Natural killer cell treated with Interleukin-12 subunit alpha and Interleukin-12 subunit beta and Interleukin-15 and Interleukin-18, amount 100 ng/mL, for 72 hours (primary cell): ENCODE measurements at places on chromosomes 5 and 9. TPM values are rescaled to one million over a fixed set of nuclear protein-coding genes. Genes with fewer than 3 reads are reported as not detected.

DNA sequence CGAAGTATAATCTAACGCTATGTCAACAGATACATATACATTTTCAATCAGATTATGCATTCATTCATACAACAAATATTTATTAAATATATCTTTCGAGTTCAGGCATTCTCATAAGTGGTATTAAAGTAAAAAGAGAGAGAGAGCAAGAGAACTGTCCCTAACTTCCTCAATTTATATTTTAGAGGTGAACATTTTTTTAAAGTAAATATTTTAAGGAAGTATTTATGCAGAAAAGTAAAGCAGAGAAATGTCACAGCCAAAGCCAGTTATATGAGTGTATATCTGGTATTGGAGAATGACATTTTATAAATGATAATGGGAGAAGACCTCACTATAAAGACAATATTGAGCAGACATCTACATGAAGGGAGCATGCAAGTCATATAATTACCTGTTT lies 667.3 kb upstream of the CDH9 start:
- H3K27ac ChIP-seq: no peak overlapping the region
- no peaks in the 10 kb centered on the region for H3K27me3 ChIP-seq
- H3K4me3 ChIP-seq: no peak overlapping the region
- H3K36me3 ChIP-seq: no peaks in the 10 kb centered on the region

DNA sequence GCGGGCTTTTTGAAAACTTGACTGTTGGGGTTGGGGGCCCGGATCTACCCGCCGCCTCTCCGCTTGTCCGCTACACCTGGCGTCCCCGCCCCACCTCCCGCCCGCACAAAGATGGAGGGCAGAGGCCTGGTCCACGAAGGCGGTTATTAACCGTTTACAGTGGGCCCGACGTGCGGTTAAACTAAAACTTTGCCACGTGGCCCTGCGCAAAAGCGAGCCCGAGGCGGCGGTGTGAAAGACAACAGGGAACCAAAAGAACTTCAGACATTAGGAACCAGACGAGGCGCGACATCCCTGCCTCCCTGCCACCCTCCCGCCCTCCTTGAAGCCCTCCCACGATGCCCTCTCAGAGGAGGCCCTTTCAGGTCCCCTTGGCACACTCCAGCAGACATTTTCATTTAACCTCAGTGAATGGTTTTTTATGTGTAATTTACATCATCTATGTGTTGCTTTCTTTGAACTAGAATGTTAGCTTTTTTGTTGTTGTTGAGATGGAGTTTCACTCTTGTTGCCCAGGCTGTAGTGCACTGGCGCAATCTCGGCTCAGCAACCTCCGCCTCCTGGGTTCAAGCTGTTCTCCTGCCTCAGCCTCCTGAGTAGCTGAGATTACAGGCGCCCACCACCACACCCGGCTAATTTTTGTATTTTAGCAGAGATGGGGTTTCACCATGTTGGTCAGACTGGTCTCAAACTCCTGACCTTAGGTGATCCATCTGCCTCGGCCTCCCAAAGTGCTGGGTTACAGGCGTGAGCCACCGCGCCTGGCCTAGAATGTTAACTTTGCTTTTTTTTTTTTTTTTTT lies 999 bp upstream of the HNRNPA0 start:
- peaks cover 20% of the 10 kb centered on the region for H3K4me1 ChIP-seq
- H3K36me3 ChIP-seq: peaks cover 22% of the 10 kb centered on the region
- DNase-seq: no peak
- H3K27me3 ChIP-seq: no peaks in the 10 kb centered on the region
- H3K4me3 ChIP-seq: peak overlapping the region; percentile 89
- peak overlapping the region; percentile 100 for H3K27ac ChIP-seq

HACD4 gene
- total RNA-seq: 2.2 TPM

- H3K27me3 ChIP-seq: peaks cover 2% of the 10 kb centered on the region
- H3K4me3 ChIP-seq: no peak overlapping the region
- no peaks in the 10 kb centered on the region for H3K4me1 ChIP-seq
- H3K27ac ChIP-seq: no peak overlapping the region
These were observed 730.4 kb downstream of the EFNA5 start for GRCh38 chr5:106940301-106940846.

MCTP1 gene
- total RNA-seq: 6.6 TPM

ALDH1A1 gene
- total RNA-seq: not detected

DNA sequence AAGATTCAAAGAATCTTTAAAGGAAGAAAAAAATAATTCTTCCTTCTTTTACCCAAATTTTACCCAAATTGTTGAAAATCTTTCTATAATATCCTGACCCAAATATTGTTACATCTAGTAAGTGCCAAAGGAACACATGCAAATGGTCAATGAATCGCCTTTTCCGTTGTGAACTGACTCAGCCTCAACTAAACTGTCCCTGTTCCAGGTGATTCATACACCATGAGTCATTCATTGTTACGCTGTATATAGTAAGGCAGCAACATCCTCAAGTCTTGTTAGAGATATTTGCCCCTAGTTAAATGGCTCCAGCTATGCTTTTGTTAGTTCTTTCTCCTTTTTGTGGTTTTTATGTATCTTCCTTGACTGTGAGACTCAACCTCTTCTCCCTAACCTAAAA lies 9.7 kb downstream of the PTGER4 start:
- peaks cover 67% of the 10 kb centered on the region for H3K4me1 ChIP-seq
- H3K27me3 ChIP-seq: no peaks in the 10 kb centered on the region
- H3K4me3 ChIP-seq: peak overlapping the region; percentile 100
- peak; percentile 70 for DNase-seq

DNA sequence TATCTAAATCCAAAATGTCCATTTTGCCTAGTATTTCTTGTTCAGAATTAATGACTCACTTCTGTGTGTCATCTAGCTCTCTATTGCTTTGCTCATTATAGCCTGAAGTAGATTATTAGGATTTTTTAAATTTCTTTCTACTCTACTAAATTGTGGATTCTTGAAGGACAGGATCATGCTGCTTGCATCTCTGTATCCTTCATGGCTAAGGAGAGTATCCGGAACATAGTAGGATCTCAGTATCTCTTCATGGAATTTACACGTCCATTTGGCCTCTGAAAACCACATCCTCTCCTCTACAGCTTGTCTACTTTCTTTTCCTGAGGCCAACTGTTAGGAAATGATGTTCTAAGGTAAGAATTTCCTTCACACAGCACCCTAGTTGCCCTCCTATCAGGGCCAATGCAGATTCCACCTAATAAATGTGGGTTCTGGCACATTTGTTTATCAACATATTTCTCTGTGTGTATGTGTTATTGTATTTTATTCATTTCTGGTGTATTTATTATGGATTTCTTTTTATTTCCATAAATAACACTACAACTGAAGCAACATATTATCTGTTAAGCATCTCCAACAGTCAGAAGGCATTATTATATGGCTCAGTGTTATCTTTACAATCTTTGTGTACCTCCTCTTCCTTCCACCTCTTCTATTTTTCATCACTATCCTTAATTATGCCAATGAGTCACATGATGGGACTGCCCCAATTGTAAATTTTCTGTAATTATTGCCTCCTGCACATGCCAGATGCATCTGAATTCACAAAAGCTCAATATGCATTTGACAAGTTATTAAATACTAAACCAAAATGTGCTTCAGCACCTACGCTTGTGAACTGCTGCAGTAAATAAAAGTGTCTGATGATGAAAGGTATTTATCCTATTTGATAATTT lies 557.8 kb upstream of the TLE4 start:
- H3K4me1 ChIP-seq: no peaks in the 10 kb centered on the region
- no peak overlapping the region for H3K4me3 ChIP-seq
- H3K27me3 ChIP-seq: no peaks in the 10 kb centered on the region
- no peak for DNase-seq
- no peak overlapping the region for H3K27ac ChIP-seq

DNA sequence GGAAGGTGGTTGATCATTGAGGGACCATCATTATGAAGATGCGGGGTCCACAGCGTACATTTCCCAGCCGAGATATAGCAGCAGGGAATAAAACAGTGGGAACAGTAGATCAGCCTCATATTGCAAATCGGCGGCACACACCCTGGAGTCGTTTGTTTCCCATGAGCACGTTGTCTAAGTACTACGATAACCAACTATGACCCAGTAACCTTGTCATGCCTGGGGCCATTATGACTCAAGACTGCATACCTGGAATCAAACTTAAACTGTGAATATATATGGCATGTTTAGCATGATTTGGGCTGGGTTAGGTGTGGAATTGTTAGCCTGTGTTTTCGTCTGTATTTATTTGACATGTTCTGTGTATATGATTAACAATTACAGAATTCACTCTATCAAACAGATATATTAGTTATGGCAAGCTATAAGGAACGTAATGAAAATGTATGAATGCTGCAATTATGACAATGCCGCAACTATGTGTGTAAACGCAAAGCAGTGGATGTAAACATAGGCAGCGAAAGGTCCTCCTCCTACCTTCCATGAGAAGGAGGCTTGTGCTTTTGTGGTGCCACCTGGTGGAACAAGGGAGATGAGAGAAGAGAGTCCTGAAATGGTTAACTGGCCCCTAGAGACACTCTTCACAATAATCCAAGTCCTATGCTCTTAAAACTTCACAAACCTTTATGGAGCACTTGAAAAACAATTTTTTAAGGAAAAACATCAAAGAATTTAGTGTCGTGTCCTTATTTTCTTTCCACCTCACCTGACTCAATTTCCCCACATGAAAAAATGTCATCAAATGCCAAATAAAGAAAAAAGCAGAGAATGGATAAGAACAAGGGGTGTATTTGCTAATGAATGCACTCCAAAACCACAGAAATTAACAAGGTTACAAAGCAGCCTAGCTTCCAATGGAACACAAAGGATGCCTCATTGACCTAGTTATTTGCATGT lies 47.1 kb downstream of the SEMA5A start:
- DNase-seq: no peak
- no peak overlapping the region for H3K4me3 ChIP-seq
- H3K36me3 ChIP-seq: no peaks in the 10 kb centered on the region
- H3K27me3 ChIP-seq: no peaks in the 10 kb centered on the region

LCN10 gene
- total RNA-seq: 0.21 TPM

DNA sequence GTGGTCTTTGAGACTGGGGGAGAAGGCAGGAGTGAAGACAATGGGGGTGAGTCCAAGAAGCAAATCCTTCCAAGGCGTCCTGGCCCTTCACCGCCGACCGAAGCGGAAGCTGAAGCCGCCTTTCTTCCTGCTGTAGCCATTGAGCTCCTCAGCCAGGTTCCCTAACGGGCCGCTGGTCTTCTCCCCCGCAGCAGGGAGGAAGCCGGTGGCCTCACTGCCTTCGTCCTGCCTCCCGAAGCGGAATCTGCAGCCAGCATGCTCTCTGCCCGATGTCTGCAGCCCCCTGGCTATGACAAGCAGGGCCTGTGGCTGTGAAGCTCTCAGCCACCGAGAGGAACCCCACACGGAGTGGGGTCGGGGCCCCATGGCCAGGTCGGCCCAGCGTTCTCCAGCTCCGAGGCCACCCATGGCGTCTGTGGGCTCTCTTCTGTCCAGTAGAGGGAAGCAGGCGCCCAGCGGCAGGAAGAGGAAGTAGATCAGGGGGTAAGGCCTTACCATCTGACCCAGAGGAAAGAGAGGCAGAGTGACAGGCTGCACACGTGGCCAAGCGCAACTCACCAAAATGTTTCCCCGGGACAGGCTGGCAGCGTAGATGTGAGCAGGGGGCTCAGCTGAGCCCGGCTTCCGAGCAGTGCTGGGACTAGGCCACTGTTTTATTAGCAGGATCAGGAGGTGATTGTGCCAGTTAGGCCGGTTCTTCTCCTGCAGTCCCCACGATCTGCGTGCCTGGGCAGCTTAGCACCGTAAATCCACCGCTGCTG lies 3.1 kb downstream of the QRFP start:
- H3K4me3 ChIP-seq: no peak overlapping the region
- H3K27ac ChIP-seq: no peak overlapping the region
- no peaks in the 10 kb centered on the region for H3K4me1 ChIP-seq

DNA sequence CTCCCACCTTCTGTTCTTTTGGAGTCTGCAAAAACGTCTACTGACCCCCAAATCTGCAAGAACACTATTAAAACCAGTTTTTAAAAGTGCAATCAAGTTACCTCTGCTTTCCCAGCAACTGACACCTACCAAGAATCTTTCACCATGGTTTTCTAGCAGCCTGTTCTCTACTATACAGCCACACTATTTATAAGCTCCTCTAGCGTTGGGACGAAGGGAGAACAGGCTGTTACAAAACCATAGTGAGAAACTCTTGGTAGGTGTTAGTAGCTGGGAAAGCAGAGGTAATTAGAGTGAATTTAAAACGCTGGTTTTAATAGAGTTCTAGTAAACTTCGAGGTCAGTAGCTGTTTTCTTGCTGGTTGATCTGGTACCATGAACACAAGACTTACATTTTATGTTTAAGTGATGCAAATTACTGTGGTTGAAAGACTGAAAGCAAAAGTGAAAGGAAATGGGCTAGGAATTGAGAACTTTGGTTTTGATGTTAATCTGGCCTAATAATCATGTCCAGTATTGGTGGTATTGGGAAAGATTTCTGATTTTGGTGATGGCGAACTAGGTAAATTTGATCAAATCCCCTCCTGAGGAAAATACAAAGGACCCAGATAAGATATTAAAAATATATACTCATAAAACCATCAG lies 5.3 kb downstream of the MROH2B start:
- H3K27me3 ChIP-seq: no peaks in the 10 kb centered on the region
- no peak overlapping the region for H3K27ac ChIP-seq
- H3K4me1 ChIP-seq: no peaks in the 10 kb centered on the region
- H3K4me3 ChIP-seq: no peak overlapping the region
- no peaks in the 10 kb centered on the region for H3K36me3 ChIP-seq
- no peak for DNase-seq

TAF11L5 gene
- not detected for total RNA-seq

GRCh38 chr5:58849921-58850667 lies 267.2 kb downstream of the RAB3C start:
- no peaks in the 10 kb centered on the region for H3K36me3 ChIP-seq
- no peaks in the 10 kb centered on the region for H3K4me1 ChIP-seq
- H3K27me3 ChIP-seq: peaks cover 6% of the 10 kb centered on the region
- no peak for DNase-seq

MYMK gene
- not detected for total RNA-seq

DNA sequence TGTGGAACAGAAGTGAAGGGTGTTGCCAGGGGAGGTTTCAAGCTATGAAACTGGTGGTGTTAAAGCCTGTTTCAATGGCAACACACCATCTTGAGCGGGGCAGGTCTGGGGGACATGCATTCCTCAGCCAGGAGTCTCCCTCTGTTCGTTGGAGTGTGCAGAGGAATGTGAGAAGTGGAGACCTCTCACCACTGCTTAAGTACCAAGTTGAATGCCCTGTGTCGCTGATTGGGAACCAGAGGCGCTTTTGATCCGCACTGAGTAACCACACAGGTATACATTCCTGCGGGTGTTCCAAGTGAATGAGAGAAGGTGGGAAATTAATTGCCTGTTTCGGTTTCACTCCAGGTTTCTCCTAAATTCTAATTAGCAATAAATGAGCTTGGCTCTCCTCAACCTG lies 99.4 kb downstream of the LIX1 start:
- no peak overlapping the region for H3K27ac ChIP-seq
- DNase-seq: no peak
- peaks cover 5% of the 10 kb centered on the region for H3K4me1 ChIP-seq
- peaks cover 10% of the 10 kb centered on the region for H3K27me3 ChIP-seq
- no peak overlapping the region for H3K4me3 ChIP-seq

GRCh38 chr5:148841519-148841918 lies 15.1 kb downstream of the ADRB2 start:
- peaks cover 89% of the 10 kb centered on the region for H3K4me1 ChIP-seq
- H3K36me3 ChIP-seq: peaks cover 7% of the 10 kb centered on the region
- peak overlapping the region; percentile 95 for H3K27ac ChIP-seq

- no peak for DNase-seq
- no peak overlapping the region for H3K27ac ChIP-seq
- H3K27me3 ChIP-seq: no peaks in the 10 kb centered on the region
- H3K4me3 ChIP-seq: no peak overlapping the region
- no peaks in the 10 kb centered on the region for H3K4me1 ChIP-seq
- H3K36me3 ChIP-seq: peaks cover 6% of the 10 kb centered on the region
These were observed 226.1 kb downstream of the CDH12 start for GRCh38 chr5:22627029-22627428.

UNC5A gene
- total RNA-seq: not detected

GRCh38 chr5:163951069-163951468 lies 445.6 kb downstream of the MAT2B start:
- no peaks in the 10 kb centered on the region for H3K4me1 ChIP-seq
- H3K27ac ChIP-seq: no peak overlapping the region
- no peaks in the 10 kb centered on the region for H3K36me3 ChIP-seq
- H3K4me3 ChIP-seq: no peak overlapping the region
